T-helper 1 cell treated with Interleukin-12 subunit alpha and Interleukin-12 subunit beta and Interleukin-4 antibody, amounts not matched to agents 30 ng/mL and 1 ng/mL, for 36 hours (primary cell): ENCODE measurements at places on chromosomes 7 and 10. TPM values are rescaled to one million over a fixed set of nuclear protein-coding genes. Genes with fewer than 3 reads are reported as not detected.

The TBXAS1 gene
- 6.0 and 7.2 TPM in 2 replicates for total RNA-seq

The GFRA1 gene
- total RNA-seq = not detected in 2 replicates

The BEND7 gene
- not detected in 2 replicates for total RNA-seq

The IL6 gene
- total RNA-seq = 1.2 and 1.7 TPM in 2 replicates

The MEIG1 gene
- not detected in 2 replicates for total RNA-seq

The MLXIPL gene
- not detected in 2 replicates for total RNA-seq

The GPR26 gene
- not detected in 2 replicates for total RNA-seq

The MAGI2 gene
- total RNA-seq = 0.05 and 0.07 TPM in 2 replicates

The AGBL3 gene
- 1.4 and 2.2 TPM in 2 replicates for total RNA-seq

The FLNC gene
- total RNA-seq = 0.02 TPM in 1 of 2 replicates, not detected in the other

The ANLN gene
- total RNA-seq = 49.6 and 57.5 TPM in 2 replicates

The LIPF gene
- total RNA-seq = not detected in 2 replicates

The HSPA12A gene
- 0.05 and 0.10 TPM in 2 replicates for total RNA-seq

The DMBT1 gene
- total RNA-seq = not detected in 2 replicates

The PRPF18 gene
- 24.6 and 25.6 TPM in 2 replicates for total RNA-seq

The GPNMB gene
- 0.69 and 1.9 TPM in 2 replicates for total RNA-seq

The CHST15 gene
- total RNA-seq = 0.49 and 0.90 TPM in 2 replicates

The SUN3 gene
- not detected in 2 replicates for total RNA-seq

The PGAM2 gene
- total RNA-seq = 0.34 and 0.66 TPM in 2 replicates

The OR9A4 gene
- total RNA-seq = not detected in 2 replicates

The BAIAP2L1 gene
- total RNA-seq = 1.1 and 1.5 TPM in 2 replicates

The EDRF1 gene
- total RNA-seq = 42.1 and 44.7 TPM in 2 replicates

The TMEM229A gene
- total RNA-seq = not detected in 2 replicates
